ENCODE measurements at places on chromosomes 2 and 18.

DNA sequence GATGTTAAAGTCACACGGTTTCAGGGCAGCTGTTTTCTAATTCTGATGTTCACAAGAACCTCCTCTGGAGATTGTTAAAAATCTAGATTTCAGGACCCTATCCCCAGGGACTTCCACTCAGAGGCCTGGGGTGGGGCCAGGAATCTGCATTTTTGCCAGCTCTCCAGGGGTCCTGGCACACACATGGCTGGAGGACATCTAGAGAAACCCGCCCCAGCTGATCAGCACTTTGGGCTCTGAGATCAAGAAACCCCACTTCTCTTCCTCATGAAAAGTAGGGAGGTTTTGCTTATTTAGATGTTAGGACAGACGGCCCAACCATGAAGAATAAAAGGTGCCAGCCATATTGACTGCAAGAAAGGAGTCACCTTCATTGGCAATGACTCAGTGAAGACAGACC lies 148.8 kb downstream of the TNS1 start:
- DNase-seq, result no peak

- no peak for DNase-seq
These were observed 175.2 kb downstream of the LOXHD1 start for GRCh38 chr18:46481847-46482245.

DNA sequence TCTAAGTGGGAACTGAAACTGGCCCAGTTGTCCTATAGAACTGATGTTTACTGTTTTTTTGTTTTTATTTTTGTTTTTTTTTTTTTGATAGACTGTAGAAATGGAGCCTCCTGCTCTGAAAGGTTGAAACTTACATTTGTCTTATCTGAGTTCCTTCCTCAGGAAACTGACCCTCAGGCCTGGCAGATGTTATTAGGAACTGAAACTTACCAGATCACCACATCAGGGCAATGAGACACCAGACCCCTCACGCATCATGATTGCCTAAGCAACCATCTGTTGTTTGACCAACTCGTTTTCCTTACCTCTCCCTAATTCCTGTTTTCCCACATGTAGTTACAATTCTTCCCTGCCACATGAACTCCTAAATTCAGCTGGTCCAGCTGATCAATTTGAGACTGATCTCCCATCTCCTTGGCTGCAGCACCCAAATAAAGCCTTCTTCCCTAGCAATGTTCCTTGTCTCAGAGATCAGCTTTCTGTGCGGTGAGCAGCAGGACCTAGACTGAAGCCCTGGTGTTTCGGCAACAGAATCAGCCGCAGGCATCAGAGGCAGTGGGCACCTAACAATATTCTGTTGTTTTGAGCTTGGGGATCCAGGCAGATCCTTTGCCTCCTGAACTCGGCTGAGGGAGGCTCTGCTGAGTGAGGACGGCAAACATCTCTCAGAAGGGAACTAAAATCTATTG lies 96.8 kb downstream of the MSH2 start:
- no peak for DNase-seq

GRCh38 chr2:197219636-197220035 lies 90.9 kb downstream of the ANKRD44 start:
- DNase-seq, result no peak

DNA sequence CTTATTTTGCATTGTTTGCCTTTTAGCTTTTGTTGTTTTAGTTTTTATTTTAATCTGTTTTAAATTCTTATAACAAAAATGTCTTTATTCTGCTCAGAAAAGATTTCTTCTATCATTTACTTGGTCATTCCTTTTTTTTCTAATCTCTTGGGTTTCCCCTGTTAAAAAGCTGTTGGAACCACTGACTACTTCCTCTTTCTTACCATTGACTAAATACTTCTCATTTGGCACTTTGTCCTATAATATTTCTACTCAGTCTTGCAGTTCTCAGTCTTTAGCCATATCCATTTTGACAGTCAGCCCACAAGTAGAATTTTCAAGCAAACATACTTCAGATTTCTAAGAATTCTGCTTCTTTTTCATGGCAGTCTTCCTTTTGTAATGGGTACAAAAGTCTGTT lies 567.2 kb downstream of the SATB2 start:
- no peak for DNase-seq

DNA sequence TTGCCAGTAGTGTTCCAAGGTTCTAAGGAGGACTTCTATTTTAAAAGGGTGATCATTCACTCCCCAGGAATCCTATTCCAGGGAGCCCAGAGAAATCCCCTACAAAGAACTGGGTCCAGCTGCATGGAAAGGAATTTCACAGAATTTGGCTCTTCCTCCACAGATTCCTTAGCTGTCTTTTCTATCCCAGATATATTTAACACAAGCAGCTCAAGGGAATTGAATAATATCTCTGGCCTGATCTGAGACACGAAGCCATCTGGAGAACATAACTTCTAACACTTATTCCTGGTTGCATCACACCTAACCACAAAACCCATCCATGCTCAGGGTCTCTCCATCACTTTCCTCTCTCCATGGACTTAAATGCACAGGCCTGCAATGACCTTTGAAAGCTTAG lies 306.7 kb upstream of the ACVR2A start:
- DNase-seq, result no peak

DNA sequence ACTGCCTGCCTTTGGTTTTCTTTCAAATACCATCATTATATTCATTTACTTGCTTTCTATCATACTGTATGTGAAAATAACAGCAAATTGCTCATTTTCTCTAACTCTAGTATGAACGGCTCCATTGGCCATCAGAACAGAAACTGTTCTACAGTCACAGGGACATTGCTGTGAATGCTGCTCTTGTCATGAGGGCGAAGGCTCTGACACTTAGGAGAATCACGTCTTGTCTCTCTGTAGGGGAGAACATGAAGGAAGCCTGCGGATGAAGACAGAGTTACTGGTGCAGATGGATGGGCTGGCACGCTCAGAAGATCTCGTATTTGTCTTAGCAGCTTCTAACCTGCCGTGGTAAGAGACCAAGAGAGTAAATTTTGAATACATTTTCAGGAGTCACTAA lies 41.7 kb upstream of the ELOA2 start:
- no peak for DNase-seq

DNA sequence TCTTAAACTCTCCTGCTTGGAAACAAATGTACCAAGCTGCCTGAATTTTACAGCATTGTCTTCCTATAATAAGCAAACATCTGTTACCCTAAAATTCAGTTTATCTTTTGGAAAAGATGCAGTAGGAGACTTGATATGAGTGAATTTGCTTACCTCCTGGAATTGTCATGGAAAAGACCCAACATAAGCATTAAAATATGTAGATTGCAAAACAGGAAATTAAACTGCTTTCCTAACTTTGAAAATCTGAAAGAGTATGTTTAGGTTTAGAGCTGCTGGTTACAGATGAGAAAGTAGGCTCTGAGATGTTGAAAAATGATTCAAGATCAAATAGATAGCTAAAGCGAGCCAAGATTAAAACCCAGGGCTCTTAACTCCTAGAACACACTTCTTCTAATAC lies 316.5 kb downstream of the SOX11 start:
- DNase-seq, result no peak

- no peak for DNase-seq
These were observed 55.2 kb upstream of the FAM136A start for GRCh38 chr2:70356941-70357683.

DNA sequence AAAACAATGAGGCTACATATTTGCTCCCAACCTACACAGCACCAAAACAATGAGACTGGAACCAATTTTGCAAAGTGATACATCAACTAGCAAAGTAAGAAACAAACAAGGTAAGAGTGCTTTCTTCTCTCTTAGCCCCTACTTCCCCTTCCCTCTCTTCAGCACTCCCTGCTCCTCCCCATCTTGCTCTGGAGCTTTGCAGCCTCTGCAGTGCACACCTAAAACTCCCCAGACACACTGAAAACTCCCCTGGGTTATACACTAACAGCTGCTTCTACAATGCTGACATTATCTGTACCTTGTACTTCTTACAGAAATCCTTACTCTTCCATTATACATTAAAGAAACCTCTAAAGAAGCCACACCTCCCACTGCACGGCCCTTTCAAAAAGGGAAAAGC lies 93.7 kb downstream of the RBMS1 start:
- DNase-seq, result no peak

DNA sequence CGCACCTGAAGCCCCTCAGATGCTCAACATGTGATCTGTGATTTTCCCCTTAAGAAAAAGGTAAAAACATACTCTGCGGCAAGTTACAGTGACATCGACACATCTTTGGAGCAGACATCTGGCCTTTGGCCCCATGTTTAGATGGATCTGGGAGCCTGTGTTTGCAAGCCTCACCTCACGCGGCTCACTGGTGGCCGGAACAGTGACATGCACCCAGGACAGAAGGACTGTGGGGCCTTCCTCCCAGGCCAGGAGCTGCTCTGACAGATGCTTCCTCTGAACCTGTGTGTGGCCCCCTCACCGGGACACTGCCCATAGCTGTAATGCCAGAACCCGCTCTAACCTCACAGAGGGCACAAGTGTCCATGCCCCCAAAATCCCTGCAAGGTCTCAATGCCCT lies 13.1 kb downstream of the PASK start:
- DNase-seq, result no peak

DNA sequence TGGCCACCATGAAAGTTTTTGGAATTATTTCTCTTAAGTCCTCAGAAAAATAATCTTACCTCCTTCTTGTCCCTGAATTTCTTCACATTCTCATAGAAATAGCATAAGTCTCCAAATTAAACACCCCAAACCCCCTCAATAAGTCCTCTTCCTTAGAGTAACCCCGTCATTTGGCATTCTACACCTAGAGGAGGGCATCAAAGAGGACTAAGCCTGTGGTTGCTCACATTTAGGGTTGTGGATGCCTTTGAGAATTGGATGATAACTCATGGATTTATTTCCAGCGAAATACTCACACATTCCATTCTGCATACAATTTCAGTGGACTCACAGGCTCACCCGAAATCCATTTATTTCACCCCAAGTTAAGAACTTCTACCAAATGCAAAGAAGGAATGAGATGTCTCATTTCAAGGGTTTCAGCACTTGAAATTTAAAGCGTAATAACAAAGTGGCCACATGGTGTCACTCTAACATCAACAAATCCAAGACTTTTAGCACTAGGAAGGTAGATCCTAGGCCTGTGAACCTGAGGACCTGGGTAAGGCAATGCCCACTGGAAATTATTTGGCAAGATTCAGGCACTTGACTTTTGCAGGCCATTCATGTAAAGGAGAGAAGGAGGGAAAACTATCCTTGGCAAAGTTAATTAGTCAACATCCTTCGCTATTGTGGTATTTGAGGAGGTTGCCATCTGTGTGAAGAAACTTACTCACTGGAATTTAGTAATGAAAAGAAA lies 24.6 kb downstream of the DYTN start:
- DNase-seq, result no peak

- DNase-seq, result no peak
These were observed 147.0 kb upstream of the LHCGR start for GRCh38 chr2:48902521-48902920.

DNA sequence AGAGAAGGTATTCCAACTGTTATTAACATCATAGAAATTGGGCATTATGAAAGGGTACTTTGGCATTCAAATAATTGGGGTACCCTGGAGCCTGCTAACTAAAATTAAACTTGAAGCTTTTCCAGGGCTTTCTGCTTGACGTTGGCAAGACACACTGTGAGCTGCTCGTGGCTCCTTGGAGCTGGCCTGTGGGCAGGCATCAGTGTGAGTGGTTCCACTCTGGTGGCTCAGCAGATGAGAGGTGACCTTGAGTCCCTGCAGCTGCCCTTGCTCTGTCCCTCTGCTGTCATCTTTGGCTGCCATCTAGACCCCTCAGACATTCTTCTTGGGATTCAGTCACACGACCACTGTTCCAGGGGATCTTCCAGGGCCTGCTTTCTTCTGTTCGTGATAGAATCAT lies 6.7 kb downstream of the CNNM3 start:
- no peak for DNase-seq

DNA sequence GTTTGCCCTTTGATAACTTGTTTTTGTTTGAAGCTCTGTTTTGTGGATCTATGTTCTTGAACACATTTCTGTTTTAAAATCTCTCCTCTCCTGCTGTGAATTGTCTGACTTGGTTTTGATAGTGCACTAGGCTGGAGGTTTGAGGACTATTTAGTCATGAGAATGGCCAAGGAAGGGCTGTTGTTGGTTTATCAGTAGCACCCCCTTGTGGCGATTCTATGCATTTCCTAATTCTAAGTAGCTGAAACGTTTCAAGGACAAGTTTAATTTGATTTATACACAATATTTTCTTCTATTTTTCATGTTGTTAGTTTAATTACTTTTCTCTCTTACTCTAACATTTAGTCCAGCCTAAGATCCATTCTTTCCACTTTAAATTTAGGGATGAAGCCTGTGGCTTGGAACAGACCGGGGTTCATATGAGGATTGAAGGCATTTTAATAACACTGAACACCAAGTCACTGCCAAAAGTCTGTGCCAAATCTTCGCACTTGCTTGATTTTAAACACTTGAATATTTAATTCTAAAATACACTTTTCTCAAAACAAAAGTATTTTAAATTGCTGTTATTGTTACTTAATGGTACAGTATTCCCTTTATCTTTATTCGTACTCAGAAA lies 166.0 kb downstream of the SOCS6 start:
- no peak for DNase-seq

GRCh38 chr2:95122197-95122551 lies 566 bp upstream of the MRPS5 start:
- DNase-seq, result no peak

DNA sequence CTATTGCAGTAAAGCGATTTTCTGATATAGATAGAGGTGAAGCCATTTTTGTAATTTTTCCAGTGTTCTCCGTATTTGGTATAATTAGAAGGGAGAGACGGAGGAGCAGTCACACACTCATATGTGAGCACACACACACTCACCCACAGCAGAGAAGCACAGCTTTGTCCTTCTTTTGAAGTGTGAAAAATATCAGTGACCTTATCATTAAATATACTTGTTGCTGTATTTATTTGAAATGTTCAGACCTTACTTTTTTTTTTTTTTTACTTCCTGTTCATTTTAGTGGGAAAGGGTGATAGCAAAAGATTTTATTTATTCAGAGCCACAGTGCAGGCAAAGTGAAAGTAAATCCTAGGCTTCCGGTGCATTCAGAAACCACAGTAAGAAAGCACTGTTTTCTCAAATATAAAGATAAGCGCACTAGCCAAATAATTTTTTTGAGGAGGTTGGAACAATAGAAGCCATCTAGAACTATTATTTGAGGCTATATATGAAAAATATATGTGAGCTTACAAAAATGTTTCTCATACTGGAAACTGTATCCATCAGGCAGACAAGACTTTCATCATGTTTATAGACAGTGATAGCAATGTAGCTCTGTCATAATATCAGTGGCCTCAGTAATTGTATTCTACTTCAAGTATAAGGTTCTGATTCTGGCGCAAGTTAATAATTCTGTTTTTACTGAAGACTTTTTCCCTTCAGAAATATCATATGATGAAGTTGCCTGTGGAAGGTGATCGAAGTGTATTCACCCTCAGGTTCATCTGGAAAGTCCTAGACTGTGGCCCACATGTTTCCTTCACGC lies 37.2 kb downstream of the TSHZ1 start:
- DNase-seq, result no peak

Measured in stimulated activated CD8-positive, alpha-beta memory T cell treated with anti-CD3 and anti-CD28 coated beads, Interleukin-15, amount 100 ng/mL, for 24 hours (primary cell).